H9 (cell line): ENCODE measurements at places on chromosomes 11 and 22. TPM values are rescaled to one million over a fixed set of nuclear protein-coding genes. Genes with fewer than 3 reads are reported as not detected.
A peak's percentile ranks its signal among the peaks of the same experiment; 100 is the strongest.

- H3K4me3 ChIP-seq = no peak overlapping the region
- DNase-seq = no peak
- peaks cover 9% of the 10 kb centered on the region for H3K36me3 ChIP-seq
- no peaks in the 10 kb centered on the region for H3K4me1 ChIP-seq
- no peak overlapping the region for H3K27ac ChIP-seq
- no peaks in the 10 kb centered on the region for H3K27me3 ChIP-seq
Observed at GRCh38 chr11:95318498-95318897, 87.5 kb upstream of the SESN3 start.

DNA sequence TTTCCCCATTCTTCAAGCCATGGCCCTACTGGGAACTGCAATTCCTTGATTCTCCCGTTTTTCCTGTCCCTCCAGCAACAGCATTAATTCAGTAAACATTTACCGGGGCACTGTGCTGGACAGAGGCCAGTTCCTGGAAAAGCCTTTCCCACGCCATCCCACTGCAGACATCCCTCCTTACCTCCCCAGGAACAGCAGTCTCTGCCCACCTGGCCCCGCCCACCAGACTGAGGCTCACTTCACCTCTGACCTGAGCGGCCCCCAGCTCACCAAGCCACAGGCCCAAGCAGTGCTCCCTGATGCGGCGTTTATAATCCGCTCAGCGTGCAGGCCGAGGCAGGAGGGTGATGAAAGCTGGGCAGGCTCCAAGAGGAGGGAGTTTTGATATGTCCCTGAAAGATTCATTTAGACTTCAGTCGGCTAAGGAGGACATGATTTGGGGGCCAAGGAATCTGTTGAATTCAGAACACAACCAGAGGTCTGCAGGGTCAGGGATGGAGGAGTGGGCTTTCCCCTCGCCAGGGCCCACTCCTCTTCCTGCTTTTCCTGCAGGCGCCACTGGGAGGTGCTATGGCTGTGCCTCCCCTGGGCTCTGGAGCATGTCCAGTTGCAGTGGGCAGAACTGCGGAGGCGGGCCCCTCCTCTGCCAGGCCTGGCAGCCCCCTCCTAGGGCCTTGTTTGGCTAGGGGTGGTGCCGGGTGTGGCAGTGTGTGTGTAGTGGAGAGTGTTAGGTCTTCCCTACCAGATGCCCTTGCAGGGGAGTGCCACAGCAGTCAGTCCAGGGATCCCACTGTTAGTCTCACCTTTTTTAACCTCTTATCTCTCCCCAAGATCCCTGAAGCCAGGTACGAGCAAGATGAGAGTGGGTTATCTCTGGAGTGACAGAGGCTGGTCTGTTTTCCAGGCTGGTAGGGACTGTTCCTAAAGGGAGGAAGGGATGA, 1.4 kb upstream of the TAGLN start:
- DNase-seq = peak; percentile 87
- peak overlapping the region; percentile 27; the same call in 2 of the 3 replicates for H3K4me3 ChIP-seq
- no peaks in the 10 kb centered on the region for H3K27me3 ChIP-seq
- H3K27ac ChIP-seq = no peak overlapping the region
- peaks cover 3% of the 10 kb centered on the region; the same call in 1 of the 3 replicates for H3K36me3 ChIP-seq
- no peaks in the 10 kb centered on the region for H3K4me1 ChIP-seq

GRCh38 chr11:43315966-43316365, 4.2 kb downstream of the API5 start:
- H3K4me3 ChIP-seq = no peak overlapping the region
- peaks cover 15% of the 10 kb centered on the region for H3K36me3 ChIP-seq
- DNase-seq = no peak

DNA sequence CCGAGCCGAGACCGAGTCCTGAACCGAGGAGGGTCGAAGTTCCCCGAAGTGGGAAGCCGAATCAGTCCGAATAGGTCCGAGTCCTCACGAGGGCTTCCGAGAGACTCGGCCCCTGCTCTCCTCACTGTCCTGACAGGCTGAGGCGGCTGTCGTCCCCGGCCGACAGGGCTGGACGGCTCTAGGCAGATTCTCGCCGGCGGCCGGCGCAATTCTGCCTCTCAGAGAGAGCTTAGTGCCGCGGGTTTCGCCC, 191 bp upstream of the DEAF1 start:
- peak overlapping the region; percentile 50 for H3K27ac ChIP-seq
- no peak for DNase-seq
- H3K36me3 ChIP-seq = peaks cover 4% of the 10 kb centered on the region
- peaks cover 14% of the 10 kb centered on the region; the same call in 1 of the 2 replicates for H3K4me1 ChIP-seq
- peak overlapping the region; percentile 88 for H3K4me3 ChIP-seq

- H3K27me3 ChIP-seq = no peaks in the 10 kb centered on the region
- DNase-seq = no peak
- H3K27ac ChIP-seq = no peak overlapping the region
- peaks cover 27% of the 10 kb centered on the region for H3K36me3 ChIP-seq
- no peak overlapping the region for H3K4me3 ChIP-seq
Observed at GRCh38 chr11:93370260-93370659, 39.7 kb downstream of the DEUP1 start.

SLC17A6 gene
- not detected in 2 replicates for total RNA-seq

DNA sequence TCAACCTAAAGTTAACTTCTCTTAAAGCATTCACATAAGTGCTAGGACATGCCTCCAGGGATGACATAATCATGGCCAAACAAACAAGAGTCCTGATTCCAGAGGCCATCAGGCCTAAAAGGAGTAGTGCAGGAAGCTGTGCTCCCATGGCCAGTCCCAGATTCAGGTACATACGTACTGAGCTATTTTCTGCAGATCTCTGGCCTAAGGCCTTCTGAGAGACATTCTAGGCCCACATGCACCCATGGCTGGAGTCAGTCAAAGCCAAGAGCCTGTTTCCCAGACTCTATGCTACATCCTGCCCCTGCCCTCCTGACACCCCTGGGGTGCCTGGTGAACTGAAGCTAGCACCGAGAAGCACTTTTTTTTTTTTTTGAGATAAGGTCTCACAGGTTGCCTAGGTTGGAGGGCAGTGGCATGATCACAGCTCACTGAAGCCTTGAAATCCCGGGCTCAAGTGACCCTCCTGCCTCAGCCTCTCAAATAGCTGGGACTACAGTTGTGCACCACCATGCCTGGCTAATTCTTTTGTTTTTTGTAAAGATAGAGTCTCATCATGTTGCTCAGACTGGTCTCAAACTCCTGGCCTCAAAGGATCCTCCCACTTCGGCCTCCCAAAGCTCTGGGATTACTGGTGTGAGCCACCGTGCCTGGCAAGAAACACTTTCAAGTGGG, 553 bp downstream of the CD3D start:
- H3K4me3 ChIP-seq = no peak overlapping the region
- H3K27ac ChIP-seq = no peak overlapping the region
- no peaks in the 10 kb centered on the region for H3K36me3 ChIP-seq
- H3K27me3 ChIP-seq = no peaks in the 10 kb centered on the region
- no peaks in the 10 kb centered on the region for H3K4me1 ChIP-seq
- no peak for DNase-seq

DNA sequence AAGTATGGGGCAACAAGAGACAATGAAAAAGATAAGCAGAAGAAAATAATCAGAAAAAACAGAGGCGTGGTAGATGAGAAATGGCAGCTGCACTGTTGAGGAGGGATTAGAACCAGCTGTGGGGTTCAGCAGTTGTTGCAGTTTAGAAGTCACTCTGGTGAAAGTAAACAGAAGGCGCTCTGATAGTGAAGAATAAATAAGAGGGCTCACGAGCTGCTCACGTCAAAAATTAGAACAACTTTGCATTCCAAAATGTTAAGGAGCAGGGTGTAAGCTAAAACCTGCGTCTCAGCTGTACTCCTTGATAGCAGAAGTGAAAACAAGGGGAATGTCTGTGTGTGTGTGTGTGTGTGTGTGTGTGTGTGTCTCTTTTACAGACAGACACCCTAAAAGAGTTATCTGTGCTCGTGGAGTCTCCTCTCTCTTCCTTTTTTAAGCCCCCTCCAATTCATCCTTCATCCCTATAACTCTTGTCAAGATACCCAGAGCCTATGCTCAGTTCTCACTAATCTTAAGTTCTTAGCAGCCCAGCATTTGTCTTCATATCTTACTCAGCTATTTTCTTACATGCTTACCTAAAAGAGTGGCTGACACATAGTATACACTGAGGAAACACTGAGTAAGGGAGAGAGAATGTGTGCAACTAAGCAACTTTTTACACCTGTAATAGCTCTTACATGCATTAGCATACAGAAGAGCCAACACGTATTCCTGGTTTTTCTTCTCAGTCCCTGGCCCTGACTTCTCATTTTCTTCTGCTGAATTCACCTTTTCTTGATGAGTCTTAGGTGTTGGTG, 8.9 kb downstream of the TTC17 start:
- no peaks in the 10 kb centered on the region for H3K4me1 ChIP-seq
- H3K4me3 ChIP-seq = no peak overlapping the region
- DNase-seq = no peak
- no peak overlapping the region for H3K27ac ChIP-seq
- no peaks in the 10 kb centered on the region for H3K27me3 ChIP-seq

SLC6A5 gene
- total RNA-seq = not detected in 2 replicates

DNA sequence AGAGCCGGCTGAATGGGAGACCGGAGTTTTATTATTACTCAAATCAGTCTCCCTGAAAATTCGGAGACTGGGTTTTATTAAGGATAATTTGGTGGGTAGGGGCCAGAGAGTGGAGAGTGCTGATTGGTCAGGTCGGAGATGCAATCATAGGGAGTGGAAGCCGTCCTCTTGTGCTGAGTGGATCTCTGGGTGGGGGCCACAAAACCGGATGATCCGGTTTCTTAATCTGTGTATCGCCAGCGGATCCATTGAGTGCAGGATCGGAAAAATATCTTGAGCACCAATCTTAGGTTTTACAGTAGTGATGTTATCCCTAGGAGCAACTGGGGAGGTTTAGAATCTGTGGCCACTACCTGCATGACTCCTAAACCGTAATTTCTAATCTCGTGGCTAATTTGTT, 886 bp upstream of the NIPSNAP1 start:
- no peaks in the 10 kb centered on the region for H3K27me3 ChIP-seq
- H3K4me1 ChIP-seq = peaks cover 5% of the 10 kb centered on the region; the same call in 1 of the 2 replicates
- DNase-seq = no peak
- H3K36me3 ChIP-seq = peaks cover 7% of the 10 kb centered on the region

DNA sequence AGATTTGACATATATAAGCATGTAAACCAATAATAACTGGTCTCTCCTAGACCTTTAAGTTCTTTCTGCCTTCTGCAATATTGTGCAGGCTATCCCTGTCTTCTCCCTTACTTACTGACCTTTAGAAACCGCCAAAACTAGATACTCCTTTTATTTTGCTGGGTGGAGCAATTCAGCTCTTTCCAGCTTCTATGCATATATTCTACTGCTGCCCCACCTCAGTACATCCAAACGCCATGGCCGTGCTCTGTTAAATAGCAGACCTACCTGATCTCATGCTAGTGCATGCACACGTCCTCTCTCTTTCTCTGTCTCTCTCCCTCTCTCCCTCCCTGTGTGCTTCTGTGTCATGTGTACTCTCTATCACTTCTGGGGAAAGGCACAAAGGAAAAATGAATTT, 76.7 kb upstream of the CAPRIN1 start:
- DNase-seq = no peak
- no peaks in the 10 kb centered on the region for H3K36me3 ChIP-seq

FGF19 gene
- total RNA-seq = 7.4 and 7.7 TPM in 2 replicates

GRCh38 chr11:128187835-128188234, 399.5 kb downstream of the ETS1 start:
- DNase-seq = no peak
- no peak overlapping the region for H3K27ac ChIP-seq
- peaks cover 3% of the 10 kb centered on the region; the same call in 2 of the 3 replicates for H3K36me3 ChIP-seq
- H3K4me1 ChIP-seq = no peaks in the 10 kb centered on the region

ST14 gene
- total RNA-seq = 22.4 and 22.9 TPM in 2 replicates

- H3K4me1 ChIP-seq = no peaks in the 10 kb centered on the region; the same call in 1 of the 2 replicates
- no peaks in the 10 kb centered on the region for H3K27me3 ChIP-seq
- peak; percentile 61 for DNase-seq
- peaks cover 5% of the 10 kb centered on the region; the same call in 2 of the 3 replicates for H3K36me3 ChIP-seq
Observed at GRCh38 chr11:67118181-67118766, 789 bp upstream of the KDM2A start.

LRRC10B gene
- 0.31 and 0.39 TPM in 2 replicates for total RNA-seq

DNA sequence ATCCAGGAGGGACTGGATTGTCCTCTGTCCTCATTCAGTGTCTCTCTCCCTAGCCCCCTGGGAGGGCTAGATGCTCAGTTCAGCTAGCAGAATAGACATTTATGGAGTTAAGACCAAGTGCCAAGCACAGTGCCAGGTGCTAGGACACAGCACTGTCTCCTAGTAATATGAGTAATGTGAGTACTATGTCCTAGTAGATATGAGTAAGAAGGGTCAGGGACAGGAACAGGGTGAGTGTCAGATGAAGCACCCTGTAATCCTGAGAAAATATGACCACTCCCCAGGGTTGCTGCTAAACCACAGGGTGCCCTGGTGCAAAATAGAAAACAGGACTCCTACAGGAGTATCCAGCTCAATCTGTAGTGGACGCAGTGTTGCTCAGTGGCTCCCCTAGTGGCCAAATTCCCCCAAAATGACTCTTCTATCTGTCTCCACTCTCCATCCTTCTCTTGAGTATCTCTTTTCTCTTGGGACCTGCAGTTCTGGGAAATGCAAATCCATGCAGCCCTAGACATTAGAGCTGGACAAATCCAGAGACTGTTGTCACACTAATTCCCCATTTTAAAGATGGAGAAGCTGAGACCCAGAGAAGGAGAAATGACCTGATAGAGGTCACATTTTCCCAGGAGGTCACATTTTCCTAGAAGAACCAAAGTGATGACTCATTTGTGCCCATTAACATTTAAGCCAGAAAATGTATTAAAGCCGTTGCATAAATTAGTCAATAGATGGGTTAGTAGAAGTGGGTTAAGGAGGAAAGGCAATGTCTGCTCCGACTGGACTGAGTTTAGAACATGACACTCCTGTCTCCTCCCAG, 214.3 kb downstream of the NXPE2 start:
- no peak for DNase-seq
- no peaks in the 10 kb centered on the region for H3K27me3 ChIP-seq
- H3K4me1 ChIP-seq = 0 out of 2 replicates have a peak, but pooled peaks cover 2% of the 10 kb centered on the region

GRCh38 chr11:129739339-129739738, 76.3 kb upstream of the TMEM45B start:
- H3K4me3 ChIP-seq = no peak overlapping the region
- H3K27me3 ChIP-seq = no peaks in the 10 kb centered on the region
- no peak for DNase-seq
- H3K27ac ChIP-seq = no peak overlapping the region
- H3K36me3 ChIP-seq = no peaks in the 10 kb centered on the region
- 0 out of 2 replicates have a peak, but pooled peaks cover 3% of the 10 kb centered on the region for H3K4me1 ChIP-seq

- H3K4me3 ChIP-seq = no peak overlapping the region
- H3K36me3 ChIP-seq = peaks cover 7% of the 10 kb centered on the region
- H3K27me3 ChIP-seq = no peaks in the 10 kb centered on the region
- H3K4me1 ChIP-seq = no peaks in the 10 kb centered on the region
- DNase-seq = no peak
- no peak overlapping the region for H3K27ac ChIP-seq
Observed at GRCh38 chr22:24588757-24589481, 4.0 kb downstream of the LRRC75B start.

YDJC gene
- 29.8 and 30.2 TPM in 2 replicates for total RNA-seq

DNA sequence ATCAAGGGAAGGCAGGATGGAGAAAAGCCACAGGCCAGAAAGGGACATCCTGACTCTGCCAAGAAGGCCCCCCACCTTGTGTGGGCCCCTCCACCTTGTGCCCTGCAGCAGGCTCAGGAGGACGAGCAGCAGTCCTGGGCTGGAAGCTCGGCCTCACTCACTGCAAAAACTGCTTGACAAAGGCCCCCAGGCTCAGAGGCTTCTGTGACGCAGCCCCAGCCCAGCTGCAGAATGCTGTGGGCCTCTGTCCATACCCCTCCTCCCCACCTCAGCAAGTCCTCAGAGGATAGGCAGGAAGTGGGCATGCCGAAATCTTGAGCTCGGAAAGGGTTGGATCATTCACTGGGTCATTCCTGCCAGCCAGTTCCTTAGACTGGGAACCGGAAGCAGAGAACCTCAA, 61.9 kb downstream of the NRXN2 start:
- no peak for DNase-seq
- H3K36me3 ChIP-seq = no peaks in the 10 kb centered on the region
- H3K27ac ChIP-seq = no peak overlapping the region
- H3K27me3 ChIP-seq = no peaks in the 10 kb centered on the region
